ENCODE measurements at places on chromosomes 6 and 20. TPM values are rescaled to one million over a fixed set of nuclear protein-coding genes. Genes with fewer than 3 reads are reported as not detected.

GRCh38 chr20:58706150-58706892, 13.7 kb downstream of the NPEPL1 start:
- H3K27ac ChIP-seq = no peak overlapping the region
- H3K36me3 ChIP-seq = peaks cover 16% of the 10 kb centered on the region
- peak; percentile 2 for DNase-seq
- H3K27me3 ChIP-seq = no peaks in the 10 kb centered on the region
- H3K4me1 ChIP-seq = no peaks in the 10 kb centered on the region

DNA sequence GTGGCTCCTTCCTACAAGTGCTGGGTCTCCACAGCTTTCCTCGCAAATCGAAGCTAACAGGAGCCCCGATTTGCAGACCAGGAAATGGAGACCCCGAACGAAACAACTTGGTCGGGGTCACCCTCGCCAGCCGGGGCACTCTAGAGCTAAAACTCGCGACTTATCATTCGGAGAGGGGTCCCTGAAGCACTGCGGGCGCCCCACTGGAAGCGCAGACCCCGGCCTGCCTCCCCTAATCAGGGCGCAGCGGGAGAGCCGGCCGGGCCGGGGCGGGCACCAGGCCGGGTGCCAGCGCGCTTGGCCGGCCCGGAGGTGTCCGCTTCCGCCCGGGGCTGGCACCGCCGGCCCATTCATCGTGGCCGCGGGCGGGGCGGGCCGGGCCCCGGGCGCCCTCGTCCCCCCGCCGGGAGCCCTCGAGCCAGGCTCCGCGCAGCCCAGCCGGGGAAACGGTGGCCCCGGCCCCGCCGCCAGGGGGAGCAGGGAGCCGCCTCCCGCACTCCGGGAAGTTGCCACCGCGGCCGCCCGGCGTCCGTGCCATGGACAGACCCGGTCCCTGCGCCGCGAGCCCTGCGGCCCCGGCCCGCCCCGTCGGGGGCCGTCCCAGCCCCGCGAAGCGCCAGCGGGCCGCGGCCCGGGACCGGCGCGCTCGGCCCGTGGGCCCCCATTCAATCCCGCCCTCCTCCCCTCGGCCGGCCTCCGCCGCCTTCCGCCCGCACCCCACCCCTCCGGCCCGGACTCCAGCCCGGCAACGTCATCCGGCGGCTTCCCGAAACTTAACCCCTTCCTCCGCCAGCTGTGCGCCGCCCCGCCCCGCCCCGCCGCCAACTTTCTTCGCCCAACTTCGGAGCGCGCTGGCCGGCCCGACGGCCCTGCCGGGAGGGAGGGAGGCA, 961 bp downstream of the RRBP1 start:
- DNase-seq = peak; percentile 88
- H3K27me3 ChIP-seq = peaks cover 10% of the 10 kb centered on the region
- peaks cover 16% of the 10 kb centered on the region for H3K4me1 ChIP-seq
- H3K36me3 ChIP-seq = peaks cover 1% of the 10 kb centered on the region
- peak overlapping the region; percentile 68 for H3K4me3 ChIP-seq
- peak overlapping the region; percentile 31 for H3K27ac ChIP-seq

DNA sequence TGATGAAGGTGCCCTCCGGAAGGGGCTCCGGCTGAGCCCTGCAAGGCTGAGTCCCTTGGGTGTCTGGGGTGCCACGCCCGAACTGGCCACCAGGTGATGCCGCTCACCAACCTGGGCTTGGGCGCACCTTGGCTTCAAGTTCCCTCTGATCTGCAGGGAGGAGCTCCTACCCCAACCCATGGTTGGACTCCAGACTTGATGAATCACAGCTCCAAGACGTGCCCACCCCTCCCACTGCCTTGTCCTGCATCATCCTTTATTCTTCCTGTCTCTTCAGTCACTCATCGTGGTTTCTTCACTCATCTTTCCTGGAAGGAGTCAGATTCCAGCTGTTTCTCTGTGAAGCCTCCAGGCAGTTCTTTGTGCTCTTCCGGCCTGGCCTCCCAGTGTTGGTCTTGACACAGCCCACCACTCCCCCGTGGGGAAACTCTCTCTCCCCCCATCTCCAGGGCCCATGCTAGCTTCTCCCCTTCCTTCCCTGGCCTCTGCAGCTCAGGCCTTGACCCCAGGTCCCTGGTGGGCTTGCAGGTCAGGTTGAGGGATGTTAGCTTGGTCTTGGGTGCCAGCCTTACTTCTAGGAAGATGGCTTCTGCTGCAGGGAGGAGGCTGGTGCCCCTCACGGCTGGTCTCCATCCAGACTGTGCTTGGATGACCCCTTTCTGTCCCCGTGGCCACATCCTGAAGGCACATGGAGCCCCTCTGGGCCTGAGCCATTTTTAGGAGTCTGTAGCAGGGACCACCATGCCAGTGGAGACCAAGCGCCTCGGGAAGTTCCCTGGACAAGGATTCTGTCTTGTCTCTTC, 2.6 kb upstream of the ZBP1 start:
- no peaks in the 10 kb centered on the region for H3K27me3 ChIP-seq
- H3K27ac ChIP-seq = peak overlapping the region; percentile 19
- DNase-seq = peak; percentile 86
- peak overlapping the region; percentile 36 for H3K4me3 ChIP-seq

- H3K36me3 ChIP-seq = no peaks in the 10 kb centered on the region
- H3K4me3 ChIP-seq = no peak overlapping the region
- H3K4me1 ChIP-seq = no peaks in the 10 kb centered on the region
- H3K27ac ChIP-seq = no peak overlapping the region
- H3K27me3 ChIP-seq = peaks cover 6% of the 10 kb centered on the region
Measured at GRCh38 chr6:99002831-99003230, 55.1 kb upstream of the FBXL4 start.

DNA sequence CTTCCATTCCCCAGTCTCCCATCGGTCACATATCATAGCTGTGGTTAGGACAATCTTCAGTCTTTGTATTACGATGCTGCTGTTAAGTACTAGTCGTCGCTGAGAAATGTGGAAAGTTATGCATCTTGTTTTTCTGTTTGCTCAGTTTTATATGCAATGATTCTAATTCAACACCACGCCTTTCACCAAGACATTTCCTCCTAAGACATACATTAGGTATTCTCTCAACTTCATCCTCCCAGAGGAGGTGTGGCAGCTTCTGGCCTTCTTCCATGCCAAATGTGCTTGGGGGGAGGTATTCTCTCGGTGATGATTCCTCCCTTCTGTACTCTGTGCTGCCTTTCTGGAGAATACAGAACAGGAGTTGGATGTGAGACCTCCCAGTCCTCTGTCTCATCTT, 66.1 kb downstream of the B4GALT5 start:
- H3K4me3 ChIP-seq = no peak overlapping the region
- peaks cover 29% of the 10 kb centered on the region for H3K36me3 ChIP-seq

DNA sequence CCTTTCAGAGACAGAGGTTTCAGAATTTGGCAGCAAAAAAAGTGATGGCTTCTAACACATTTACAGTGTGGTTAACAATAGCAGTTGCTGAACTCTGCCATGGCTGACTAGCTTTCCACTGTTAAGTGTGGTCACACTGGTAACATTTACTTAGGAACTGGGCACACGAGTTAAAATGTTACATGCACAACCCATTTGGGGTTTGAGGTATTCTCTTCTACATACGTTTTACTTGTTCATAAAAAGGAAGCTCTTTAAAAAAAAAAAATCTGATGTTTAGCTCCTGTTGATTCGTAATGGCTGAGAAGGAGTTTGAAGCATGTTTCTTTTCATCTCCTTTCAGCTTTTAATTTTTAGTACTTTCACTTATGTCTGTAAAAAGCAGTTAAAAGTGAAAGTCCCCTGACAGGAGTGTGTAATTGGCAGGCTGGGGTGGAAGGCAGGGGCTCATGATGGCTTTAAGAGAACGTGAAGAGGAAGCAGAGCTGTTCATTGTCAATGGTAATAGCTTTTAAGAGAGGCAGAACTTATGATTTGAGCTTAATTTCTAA, 245.9 kb downstream of the FARS2 start:
- peaks cover 22% of the 10 kb centered on the region for H3K4me1 ChIP-seq
- no peaks in the 10 kb centered on the region for H3K27me3 ChIP-seq
- peak overlapping the region; percentile 35 for H3K27ac ChIP-seq
- H3K4me3 ChIP-seq = no peak overlapping the region

GRCh38 chr6:50821441-50822077, 2.9 kb downstream of the TFAP2B start:
- no peak overlapping the region for H3K27ac ChIP-seq
- H3K4me3 ChIP-seq = no peak overlapping the region
- H3K36me3 ChIP-seq = no peaks in the 10 kb centered on the region
- H3K4me1 ChIP-seq = peaks cover 11% of the 10 kb centered on the region
- peaks cover 83% of the 10 kb centered on the region for H3K27me3 ChIP-seq

DNA sequence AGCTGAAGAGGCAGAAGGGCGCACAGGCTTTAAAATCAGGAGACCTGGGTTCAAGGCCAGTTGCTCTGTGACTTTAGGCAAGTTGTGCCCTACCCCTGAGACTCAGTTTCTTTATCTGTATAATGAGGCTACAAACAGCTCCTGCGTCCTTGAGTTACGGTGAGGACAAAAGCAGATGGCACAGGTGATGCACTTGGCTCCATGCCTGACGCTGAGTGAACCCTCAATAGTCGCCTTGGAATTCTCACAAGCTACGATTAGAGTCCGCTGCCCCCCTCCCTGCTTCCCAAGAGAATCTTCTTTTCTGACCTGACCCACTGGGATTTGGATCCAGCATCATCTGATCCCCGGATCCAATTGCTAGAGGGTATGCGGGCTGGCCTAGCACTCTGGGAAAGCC, 6.4 kb downstream of the KCNG1 start:
- peaks cover 27% of the 10 kb centered on the region for H3K27me3 ChIP-seq
- no peaks in the 10 kb centered on the region for H3K36me3 ChIP-seq
- no peak overlapping the region for H3K4me3 ChIP-seq
- no peak for DNase-seq
- peaks cover 3% of the 10 kb centered on the region for H3K4me1 ChIP-seq

- DNase-seq = no peak
- no peaks in the 10 kb centered on the region for H3K36me3 ChIP-seq
- peaks cover 5% of the 10 kb centered on the region for H3K27me3 ChIP-seq
- no peak overlapping the region for H3K27ac ChIP-seq
- H3K4me3 ChIP-seq = no peak overlapping the region
- H3K4me1 ChIP-seq = no peaks in the 10 kb centered on the region
Measured at GRCh38 chr6:132228894-132229293, 172.4 kb downstream of the MOXD1 start.

DNA sequence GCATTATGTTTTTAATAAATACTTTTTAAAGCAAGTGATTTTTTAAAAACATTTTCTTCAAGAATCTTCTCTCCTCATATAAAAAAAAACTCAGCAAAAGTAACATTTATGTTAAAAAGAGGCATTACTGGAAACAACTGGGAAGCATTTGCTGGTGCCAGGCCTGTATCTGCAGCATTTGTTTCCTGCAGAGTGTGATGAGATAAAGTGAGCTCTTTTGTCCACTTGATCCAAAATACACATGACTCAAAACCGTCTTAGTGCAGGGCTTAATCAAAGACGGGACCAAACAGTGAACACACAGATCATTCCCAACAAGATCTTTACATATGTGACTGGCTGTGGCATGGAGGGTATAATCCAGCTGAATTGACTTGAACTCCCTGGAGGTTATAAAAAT, 28.3 kb upstream of the RIPPLY2 start:
- no peak overlapping the region for H3K27ac ChIP-seq
- no peaks in the 10 kb centered on the region for H3K4me1 ChIP-seq
- no peaks in the 10 kb centered on the region for H3K27me3 ChIP-seq
- no peak for DNase-seq

- H3K27ac ChIP-seq = no peak overlapping the region
- DNase-seq = no peak
- H3K4me3 ChIP-seq = no peak overlapping the region
- peaks cover 3% of the 10 kb centered on the region for H3K27me3 ChIP-seq
Measured at GRCh38 chr6:163712566-163712961, 298.0 kb downstream of the QKI start.

- H3K27ac ChIP-seq = no peak overlapping the region
- no peak overlapping the region for H3K4me3 ChIP-seq
- DNase-seq = no peak
- no peaks in the 10 kb centered on the region for H3K36me3 ChIP-seq
Measured at GRCh38 chr6:6154335-6154734, 147.6 kb upstream of the NRN1 start.

DNA sequence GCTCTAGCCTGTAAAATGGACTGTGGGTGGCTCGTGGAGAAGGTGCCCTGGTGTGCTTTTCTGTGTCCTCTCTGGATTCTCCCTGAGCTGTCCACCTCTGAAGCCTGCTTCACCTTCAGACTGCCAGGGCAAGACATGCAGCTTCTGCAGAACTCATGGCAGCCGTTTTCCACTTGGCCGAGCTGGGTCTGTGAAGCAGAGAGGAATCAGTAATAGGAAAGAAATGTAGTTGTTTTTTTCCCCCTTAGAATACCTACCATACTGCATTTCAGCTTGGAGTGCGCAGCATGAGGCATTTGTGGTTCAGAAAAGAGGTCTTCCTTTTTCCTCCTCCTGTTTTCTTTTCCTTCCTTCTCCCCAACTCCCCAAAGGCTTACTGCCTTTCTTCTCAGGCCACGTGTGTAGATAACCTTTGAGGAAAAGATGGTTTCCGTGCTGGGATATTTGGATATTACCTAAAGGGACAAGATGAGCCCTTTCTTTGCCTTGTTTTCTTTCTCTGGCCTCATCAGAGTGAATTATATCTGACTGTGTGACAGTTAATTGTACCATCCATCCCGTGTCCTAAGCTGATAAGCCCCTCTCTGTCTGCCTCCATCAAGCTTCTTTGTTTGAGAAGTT, 39.4 kb downstream of the RREB1 start:
- peak overlapping the region; percentile 61 for H3K4me3 ChIP-seq
- H3K27ac ChIP-seq = peak overlapping the region; percentile 84
- no peak for DNase-seq
- H3K27me3 ChIP-seq = no peaks in the 10 kb centered on the region
- peaks cover 86% of the 10 kb centered on the region for H3K4me1 ChIP-seq

- H3K4me1 ChIP-seq = no peaks in the 10 kb centered on the region
- no peaks in the 10 kb centered on the region for H3K36me3 ChIP-seq
- H3K27ac ChIP-seq = no peak overlapping the region
- H3K4me3 ChIP-seq = no peak overlapping the region
- peaks cover 29% of the 10 kb centered on the region for H3K27me3 ChIP-seq
Measured at GRCh38 chr6:17107863-17108262, 6.0 kb downstream of the STMND1 start.

DNA sequence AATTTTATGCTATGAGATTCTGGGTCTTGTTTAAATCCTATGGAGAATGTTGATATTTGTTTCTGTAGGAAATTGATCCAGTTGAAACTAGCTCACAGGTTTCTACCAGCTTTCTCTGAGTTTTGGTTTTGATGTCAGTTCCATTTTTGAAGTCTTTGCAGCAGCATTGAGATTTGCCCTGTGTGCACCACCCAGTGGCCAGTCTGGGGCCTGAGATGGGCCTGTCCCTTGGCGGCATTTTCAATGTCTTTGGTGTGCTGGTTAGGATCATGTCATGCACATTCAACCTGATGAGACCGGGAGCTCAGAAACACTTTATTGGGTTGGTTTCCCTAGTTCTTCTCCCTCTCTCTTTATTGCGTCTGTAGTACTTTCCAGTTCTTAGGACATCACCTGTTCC, 395.2 kb upstream of the MAP3K7 start:
- H3K36me3 ChIP-seq = no peaks in the 10 kb centered on the region
- peaks cover 4% of the 10 kb centered on the region for H3K27me3 ChIP-seq
- H3K4me1 ChIP-seq = no peaks in the 10 kb centered on the region
- no peak for DNase-seq
- no peak overlapping the region for H3K4me3 ChIP-seq

The RNF39 gene
- total RNA-seq = not detected

The PEX3 gene
- total RNA-seq = 31.1 TPM

The XKR7 gene
- 0.02 TPM for total RNA-seq

The POM121L2 gene
- not detected for total RNA-seq

The NRSN1 gene
- total RNA-seq = not detected

The HCRTR2 gene
- not detected for total RNA-seq

The GSTA2 gene
- total RNA-seq = not detected

Measured in activated CD4-positive, alpha-beta T cell treated with anti-CD3 and anti-CD28 coated beads for 36 hours (primary cell).